Omental fat pad (tissue), 4 donors: ENCODE measurements at places on chromosomes 11 and 22.

- DNase-seq = peak; percentile 63
These were observed 7.0 kb upstream of the MALAT1 start for GRCh38 chr11:65491614-65492386.

GRCh38 chr11:8061555-8062428, 19.2 kb upstream of the TUB start:
- no peak for DNase-seq

DNA sequence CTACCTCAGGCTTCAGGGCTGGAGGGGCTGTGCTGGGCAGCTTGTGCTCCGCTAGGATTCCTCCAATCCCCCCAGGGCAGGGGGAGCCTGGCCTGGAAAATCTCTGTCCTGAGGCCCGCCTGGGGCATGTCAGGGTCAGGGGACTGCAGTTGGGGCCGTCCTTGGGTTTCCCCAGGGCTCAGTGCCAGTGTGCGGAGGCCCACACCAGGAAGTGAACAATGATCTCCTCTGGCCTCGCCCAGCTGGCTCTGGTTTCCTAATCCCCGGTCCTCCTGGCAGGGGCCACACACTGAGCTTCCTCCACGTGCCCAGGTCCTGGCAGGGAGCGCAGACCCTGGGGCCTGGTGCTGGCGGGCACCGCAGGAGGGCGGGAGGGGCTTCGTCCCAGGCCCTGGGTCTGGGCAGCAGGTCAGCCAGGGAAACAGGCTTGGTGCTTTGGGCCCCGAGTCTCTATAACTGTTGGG, 1.4 kb upstream of the MUC2 start:
- no peak for DNase-seq

GRCh38 chr11:66915866-66916265, 42.3 kb downstream of the PC start:
- no peak for DNase-seq

- DNase-seq = peak; percentile 69
These were observed at the start of gene CTSF for GRCh38 chr11:66568124-66568916. Gene CTSF, minus strand, starts transcription at chr11:66568606. Its CDS starts 120 bp downstream, at chr11:66568486.

GRCh38 chr11:32366666-32367065, 68.7 kb downstream of the WT1 start:
- no peak for DNase-seq

GRCh38 chr11:86551288-86552092, 120.9 kb downstream of the ME3 start:
- DNase-seq = no peak

GRCh38 chr22:27673839-27674238, 127.7 kb downstream of the MN1 start:
- no peak for DNase-seq

GRCh38 chr11:19766810-19767209, 54.2 kb downstream of the NAV2 start:
- no peak for DNase-seq

- no peak for DNase-seq
These were observed 10.2 kb downstream of the GLB1L2 start for GRCh38 chr11:134341805-134342571.

DNA sequence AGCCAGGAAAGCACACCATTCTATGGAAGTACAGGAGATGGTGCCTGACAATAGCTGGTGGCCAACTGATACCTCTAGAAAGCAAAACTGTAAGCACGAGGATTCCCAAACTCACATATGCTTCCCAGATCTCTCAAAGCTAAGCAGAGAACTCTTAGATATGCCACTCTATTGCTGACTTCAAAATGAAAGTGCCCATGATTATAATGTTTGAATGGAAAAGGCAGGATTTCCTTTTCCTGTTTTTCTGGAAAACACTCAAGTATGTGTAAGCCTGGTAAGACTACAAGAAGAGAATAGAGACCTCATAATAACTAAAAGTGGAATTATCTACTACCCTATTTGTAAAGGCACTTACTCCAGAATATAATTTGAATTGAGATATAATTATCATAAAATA, 2.6 kb upstream of the CARD18 start:
- DNase-seq = no peak

- no peak for DNase-seq
These were observed 11.6 kb upstream of the PPM1F start for GRCh38 chr22:21964234-21964633.

- no peak for DNase-seq
These were observed 97.1 kb downstream of the KCNQ1 start for GRCh38 chr11:2541881-2542361.

GRCh38 chr11:84227970-84228665, 942.0 kb upstream of the CCDC90B start:
- DNase-seq = no peak
